Bone marrow (tissue), 2 donors: ENCODE measurements at places on chromosomes 1 and 21.

DNA sequence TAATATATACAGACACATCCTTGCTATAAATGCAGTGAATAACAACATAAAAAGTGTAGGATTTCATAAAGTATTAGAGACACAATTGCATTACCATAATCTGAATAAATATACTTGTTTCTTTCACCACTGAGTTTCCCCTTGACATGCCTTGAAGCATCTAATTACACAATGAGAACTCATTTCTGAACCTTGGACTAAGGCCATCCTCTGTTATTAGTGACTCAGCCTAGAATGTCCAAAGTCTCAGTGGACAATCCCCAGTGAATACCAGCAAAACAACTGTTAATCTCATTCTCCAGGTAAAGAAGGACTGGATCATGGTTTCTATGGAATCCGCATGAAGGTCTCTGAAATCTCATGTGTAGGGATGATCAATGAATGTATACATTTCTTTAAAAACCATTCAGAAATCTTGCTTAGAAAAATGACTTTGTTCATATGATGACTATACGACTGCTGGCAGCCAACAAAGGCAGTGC is at the start of gene OR2L5:
Gene OR2L5 (plus strand): TSS at position 432 of the 482 bp plus-strand sequence. CDS start 8,288 bp downstream, outside the sequence.
- DNase-seq: no peak

DNA sequence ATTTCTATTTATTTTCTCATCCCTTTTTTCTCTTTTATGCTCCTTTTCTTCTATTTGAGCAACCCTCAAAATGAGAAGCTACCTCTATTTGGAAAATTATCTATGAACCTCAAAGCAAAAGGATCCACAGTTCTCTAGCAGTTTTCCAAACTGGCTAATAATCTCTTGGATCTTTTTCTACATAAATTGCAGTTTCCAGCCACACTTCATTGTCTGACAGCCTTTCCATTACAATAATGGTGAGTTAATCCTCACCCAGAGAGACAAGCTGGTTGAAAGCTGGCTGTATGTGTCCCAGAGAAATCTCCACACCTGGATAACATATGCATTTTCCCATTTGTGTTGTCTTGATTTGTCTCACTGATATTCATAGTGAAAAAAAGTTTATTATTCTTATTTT is 16.5 kb upstream of the HSD17B7 start:
- DNase-seq: no peak

- no peak for DNase-seq
Measured at GRCh38 chr1:232462213-232462612, 167.7 kb downstream of the SIPA1L2 start.

DNA sequence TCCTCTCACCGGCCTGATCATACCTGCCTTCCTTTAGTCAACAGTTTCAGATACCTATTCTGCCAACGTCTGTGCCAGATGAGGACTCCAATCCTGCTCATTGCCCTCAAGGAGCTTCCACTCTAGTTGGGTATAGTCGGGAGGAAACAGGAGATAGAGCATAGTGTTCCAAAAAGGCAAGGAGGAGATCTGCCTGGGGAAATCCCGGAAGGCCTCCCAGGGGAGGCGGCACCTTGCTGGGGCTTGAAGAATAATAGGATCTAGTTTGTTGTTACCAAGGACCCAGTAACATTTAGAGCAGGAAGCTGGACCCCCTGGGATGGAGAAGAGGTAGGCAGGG is 12.3 kb downstream of the LDLRAP1 start:
- no peak for DNase-seq

DNA sequence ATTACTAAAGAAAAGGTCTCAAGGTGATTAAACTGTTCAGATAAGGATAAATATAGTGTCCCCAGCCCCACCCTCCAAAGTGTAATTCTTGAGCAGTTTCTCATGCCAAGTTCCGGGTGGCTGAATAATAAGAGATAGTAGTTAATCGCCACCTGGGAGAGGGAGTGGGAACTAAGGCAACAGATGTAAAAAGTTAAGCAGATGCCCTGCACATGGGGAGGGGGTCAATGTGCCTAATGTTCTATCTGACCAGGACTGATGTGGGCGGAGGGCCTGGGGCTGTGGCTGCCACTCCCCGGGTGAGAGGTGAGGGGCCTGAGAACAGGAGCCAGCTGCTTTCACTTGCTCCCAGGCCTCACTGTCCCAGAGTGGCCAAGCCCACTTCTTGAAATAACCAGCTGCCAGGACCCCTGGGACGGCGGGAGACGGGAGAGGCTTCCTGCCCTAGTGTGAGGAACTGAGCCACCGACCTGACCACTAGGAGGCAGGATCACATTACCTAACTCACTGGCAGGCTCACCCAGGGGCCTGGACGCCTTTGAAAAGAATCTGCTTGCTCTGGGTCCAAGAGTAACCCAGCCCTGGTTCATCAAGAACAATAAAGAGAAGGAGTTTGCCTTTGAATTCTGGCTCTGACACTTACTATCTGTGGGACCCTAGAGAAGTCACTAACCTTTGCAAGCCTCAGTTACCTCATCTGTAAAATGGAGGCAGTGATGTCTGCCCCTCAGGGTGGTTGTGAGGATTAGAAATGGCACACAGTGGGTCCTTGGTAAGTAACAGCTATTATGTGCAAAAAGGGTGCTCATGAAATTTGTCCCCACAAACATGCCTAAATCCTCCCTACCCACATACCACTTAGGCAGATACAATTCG is 179.2 kb downstream of the ATG4C start:
- DNase-seq: no peak
